ENCODE measurements at places on chromosomes 4 and X. TPM values are rescaled to one million over a fixed set of nuclear protein-coding genes. Genes with fewer than 3 reads are reported as not detected.

- no peaks in the 10 kb centered on the region for H3K27me3 ChIP-seq
Observed at GRCh38 chr4:83548151-83548905, 12.4 kb downstream of the GPAT3 start.

DNA sequence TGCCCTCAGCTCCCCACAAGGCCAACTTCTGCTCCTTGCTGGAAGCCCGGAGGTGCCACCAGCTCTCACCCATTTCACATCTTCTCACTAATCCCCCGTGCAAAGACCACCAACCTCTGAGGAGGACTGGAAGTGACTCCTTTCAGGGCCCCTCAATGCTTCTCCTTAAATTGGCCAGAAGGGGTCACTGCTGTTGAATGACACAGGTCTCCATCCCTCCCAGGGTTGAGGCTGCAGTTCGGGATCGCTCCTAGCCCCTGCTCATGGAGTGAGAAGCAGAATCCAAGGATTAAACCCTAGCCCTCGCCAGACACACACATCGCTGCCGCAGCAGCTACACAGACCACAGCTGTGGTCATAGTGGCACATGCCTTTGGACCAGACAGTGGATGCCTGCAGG is 279.5 kb upstream of the TAPT1 start:
- H3K27ac ChIP-seq = no peak overlapping the region
- H3K27me3 ChIP-seq = no peaks in the 10 kb centered on the region
- no peak overlapping the region for H3K4me3 ChIP-seq
- DNase-seq = no peak
- H3K4me1 ChIP-seq = no peaks in the 10 kb centered on the region

DNA sequence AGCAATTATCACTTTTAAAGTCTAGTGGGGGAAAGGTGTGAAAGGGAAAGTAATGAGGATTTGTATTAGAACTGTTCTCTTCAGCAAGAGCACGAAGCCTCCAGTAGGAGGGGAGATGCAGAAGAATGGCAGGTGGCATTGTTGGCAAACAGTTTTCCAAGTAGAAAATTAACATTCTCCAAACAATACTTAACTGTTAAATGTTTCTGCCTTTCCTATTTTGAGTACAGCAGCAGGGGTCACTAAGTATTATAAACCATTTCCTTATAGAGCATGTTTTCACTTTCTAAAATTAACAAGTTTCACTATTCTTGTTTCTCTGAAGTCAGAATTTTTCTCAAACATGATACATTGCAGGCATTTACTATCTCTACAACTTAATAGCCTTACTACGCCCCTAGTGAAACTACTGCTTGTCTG is 58.7 kb downstream of the LEF1 start:
- H3K4me1 ChIP-seq = no peaks in the 10 kb centered on the region
- H3K27ac ChIP-seq = no peak overlapping the region
- no peak overlapping the region for H3K4me3 ChIP-seq
- H3K27me3 ChIP-seq = no peaks in the 10 kb centered on the region

- H3K27ac ChIP-seq = no peak overlapping the region
- H3K4me1 ChIP-seq = no peaks in the 10 kb centered on the region
- H3K27me3 ChIP-seq = no peaks in the 10 kb centered on the region
Observed at GRCh38 chr4:94332983-94333590, 9.5 kb downstream of the HPGDS start.

- no peak overlapping the region for H3K27ac ChIP-seq
- H3K36me3 ChIP-seq = no peaks in the 10 kb centered on the region
- H3K4me3 ChIP-seq = no peak overlapping the region
- no peaks in the 10 kb centered on the region for H3K27me3 ChIP-seq
Observed at GRCh38 chrX:136967966-136968365, 65.8 kb downstream of the GPR101 start.

- no peak overlapping the region for H3K4me3 ChIP-seq
- H3K36me3 ChIP-seq = no peaks in the 10 kb centered on the region
- H3K4me1 ChIP-seq = peaks cover 13% of the 10 kb centered on the region
- no peak for DNase-seq
Observed at GRCh38 chr4:8008391-8008790, 68.7 kb upstream of the AFAP1 start.

HAND2 gene
- 87.6 TPM for total RNA-seq

CFAP47 gene
- total RNA-seq = 0.14 TPM

USP17L5 gene
- total RNA-seq = not detected

AMTN gene
- total RNA-seq = not detected
